Activated CD4-positive, alpha-beta T cell treated with anti-CD3 and anti-CD28 coated beads for 24 hours (primary cell): ENCODE measurements at places on chromosomes 2 and 18.

- no peak for DNase-seq
Observed at GRCh38 chr2:85757860-85758259, 4.1 kb downstream of the ATOH8 start.

DNA sequence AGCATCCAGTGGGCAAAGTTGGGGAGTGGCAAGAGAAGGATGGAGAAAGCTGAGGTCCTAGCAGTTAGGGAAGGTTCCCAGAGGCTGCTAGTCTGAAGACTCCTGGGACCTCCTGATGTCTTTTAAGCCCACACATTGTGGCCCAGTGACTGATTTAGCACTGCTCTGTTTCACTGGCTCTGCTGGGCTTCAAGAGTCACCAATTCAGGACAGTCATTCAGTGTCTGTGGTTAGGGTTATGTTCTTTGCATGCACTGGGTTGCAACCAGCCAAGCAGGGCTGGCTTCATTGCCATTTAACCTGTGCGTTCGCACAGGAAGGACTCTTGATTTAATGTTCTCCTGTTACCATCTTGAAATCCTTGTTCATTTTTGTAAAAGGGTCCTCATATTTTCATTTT is 199.2 kb downstream of the ICOS start:
- DNase-seq: no peak

- no peak for DNase-seq
Observed at GRCh38 chr18:74652392-74652988, 54.8 kb downstream of the ZNF407 start.

- no peak for DNase-seq
Observed at GRCh38 chr18:59228351-59228750, 8.4 kb downstream of the GRP start.

DNA sequence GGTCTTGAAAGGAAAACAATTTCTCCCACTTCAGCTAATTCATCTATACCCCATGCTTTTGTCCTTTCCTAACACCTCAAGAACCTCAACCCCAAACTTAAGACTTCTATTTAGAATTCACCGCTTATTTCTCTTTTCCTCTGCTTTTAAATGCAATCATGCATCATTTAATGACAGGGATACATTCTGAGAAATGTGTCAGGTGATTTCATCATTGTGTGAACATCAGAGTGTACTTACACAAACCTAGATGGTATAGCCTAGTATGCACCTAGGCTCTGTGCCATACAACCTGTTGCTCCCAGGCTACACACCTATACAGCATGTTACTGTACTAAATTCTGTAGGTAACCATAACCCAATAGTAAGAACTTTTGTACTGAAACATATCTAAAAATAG is 22.9 kb downstream of the ARL5A start:
- DNase-seq: no peak
